Activated CD4-positive, alpha-beta T cell treated with anti-CD3 and anti-CD28 coated beads for 36 hours (primary cell): ENCODE measurements at places on chromosomes 7 and 10. TPM values are rescaled to one million over a fixed set of nuclear protein-coding genes. Genes with fewer than 3 reads are reported as not detected.

GRM3 gene
- not detected for total RNA-seq

KCNIP2 gene
- 2.8 TPM for total RNA-seq

PON1 gene
- not detected for total RNA-seq

GDI2 gene
- total RNA-seq = 290 TPM

FAM25C gene
- not detected for total RNA-seq

CTBP2 gene
- 0.21 TPM for total RNA-seq

KLF14 gene
- not detected for total RNA-seq

POLR2J gene
- total RNA-seq = 46.1 TPM

DNA sequence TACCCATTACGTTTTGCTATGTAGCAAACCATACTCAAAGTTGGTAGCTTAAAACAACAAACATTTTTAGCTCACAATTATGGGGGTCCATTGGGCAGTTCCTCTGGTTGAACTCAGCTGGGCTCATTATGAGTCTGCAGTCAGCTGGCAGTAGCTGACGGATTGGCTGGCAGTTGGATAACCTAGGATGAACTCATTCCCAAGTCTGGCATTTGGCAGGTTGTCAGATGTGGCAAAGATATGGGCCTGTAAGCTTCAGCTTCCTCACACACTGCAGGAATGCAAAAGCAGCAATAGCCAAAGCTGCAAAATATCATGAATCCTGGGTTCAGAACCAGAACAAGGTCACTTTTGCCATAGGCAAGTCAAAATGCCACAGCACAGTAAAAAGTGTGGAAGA, 412.2 kb upstream of the SORCS1 start:
- no peaks in the 10 kb centered on the region for H3K27me3 ChIP-seq
- H3K4me3 ChIP-seq = no peak overlapping the region
- no peak for DNase-seq
- no peak overlapping the region for H3K27ac ChIP-seq

DNA sequence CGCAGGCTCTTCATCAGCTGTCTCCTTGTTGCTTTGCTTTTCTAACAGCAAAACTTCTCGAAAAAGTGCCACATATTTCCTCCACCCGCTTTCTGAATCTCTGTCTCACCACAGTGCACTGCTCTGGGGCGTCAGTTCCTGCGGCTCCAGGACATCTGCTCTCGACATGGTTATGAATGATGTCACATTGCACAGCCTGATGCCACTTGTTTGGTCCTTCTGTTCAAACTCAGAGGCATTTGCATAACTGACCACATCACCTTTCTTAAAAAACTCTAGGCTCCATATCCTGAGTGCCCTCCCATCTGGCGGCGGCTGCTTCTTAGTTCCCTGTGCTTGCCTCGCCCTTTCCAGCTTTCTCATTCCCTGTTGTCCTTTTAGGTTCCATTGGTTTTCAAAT, 469.3 kb upstream of the COBL start:
- no peak for DNase-seq
- H3K4me3 ChIP-seq = no peak overlapping the region
- no peaks in the 10 kb centered on the region for H3K36me3 ChIP-seq
- no peak overlapping the region for H3K27ac ChIP-seq
- H3K4me1 ChIP-seq = no peaks in the 10 kb centered on the region
- no peaks in the 10 kb centered on the region for H3K27me3 ChIP-seq

DNA sequence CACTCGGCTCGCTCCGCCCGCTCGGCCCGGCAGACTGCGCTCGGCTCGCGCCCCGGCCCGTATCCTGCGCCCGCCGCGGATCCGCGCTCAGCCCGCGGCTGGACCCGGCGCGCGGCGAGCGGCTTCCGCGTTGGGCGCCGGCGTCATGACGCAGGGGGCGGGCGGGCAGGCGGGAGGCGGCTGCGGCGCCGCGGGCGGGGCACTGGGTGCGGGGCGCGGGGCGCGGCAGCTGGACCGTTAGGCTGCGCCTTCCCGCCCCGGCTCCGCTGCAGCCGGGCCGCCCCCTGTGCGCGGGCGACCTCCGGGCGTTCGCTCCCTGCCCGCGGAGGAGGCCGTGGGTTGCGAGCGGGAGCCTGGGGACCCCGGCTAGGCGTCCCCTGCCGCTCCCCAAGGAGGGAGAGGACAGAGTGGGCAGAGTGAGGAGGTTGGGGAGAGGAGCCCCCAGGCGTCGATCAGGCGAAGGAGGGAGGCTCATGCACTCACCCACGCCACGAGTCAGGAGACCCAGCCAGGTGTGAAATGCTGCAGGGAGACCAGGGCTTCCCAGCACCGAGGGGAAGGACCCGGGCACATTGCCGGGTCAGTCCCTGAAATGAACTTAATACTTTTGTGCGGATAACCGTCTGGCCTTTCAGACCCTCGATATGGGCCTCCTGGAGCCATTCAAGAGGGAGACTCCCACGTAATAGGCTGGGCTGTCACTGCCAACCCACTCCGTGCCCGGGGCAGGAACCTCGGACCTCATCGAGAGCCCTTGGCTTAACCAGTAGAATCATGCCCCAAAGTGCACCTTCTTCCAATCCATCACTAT, at the start of gene PIP4K2A:
Gene PIP4K2A (minus strand): TSS at position 100 of the 811 bp plus-strand sequence. CDS start 252 bp downstream, outside the sequence.
- H3K4me3 ChIP-seq = peak within 1 kb of the TSS; percentile 86
- H3K36me3 ChIP-seq = peaks cover 9% of the 10 kb centered on the region
- no peaks in the 10 kb centered on the region for H3K27me3 ChIP-seq
- H3K27ac ChIP-seq = peak within 1 kb of the TSS; percentile 88

- DNase-seq = no peak
- no peaks in the 10 kb centered on the region for H3K4me1 ChIP-seq
- no peak overlapping the region for H3K4me3 ChIP-seq
- no peaks in the 10 kb centered on the region for H3K36me3 ChIP-seq
- peaks cover 7% of the 10 kb centered on the region for H3K27me3 ChIP-seq
These were observed 12.1 kb downstream of the SLC16A12 start for GRCh38 chr10:89523274-89523673.

GRCh38 chr7:15407910-15408309, 153.9 kb downstream of the AGMO start:
- no peak overlapping the region for H3K4me3 ChIP-seq
- H3K36me3 ChIP-seq = no peaks in the 10 kb centered on the region
- H3K4me1 ChIP-seq = no peaks in the 10 kb centered on the region
- no peak overlapping the region for H3K27ac ChIP-seq

DNA sequence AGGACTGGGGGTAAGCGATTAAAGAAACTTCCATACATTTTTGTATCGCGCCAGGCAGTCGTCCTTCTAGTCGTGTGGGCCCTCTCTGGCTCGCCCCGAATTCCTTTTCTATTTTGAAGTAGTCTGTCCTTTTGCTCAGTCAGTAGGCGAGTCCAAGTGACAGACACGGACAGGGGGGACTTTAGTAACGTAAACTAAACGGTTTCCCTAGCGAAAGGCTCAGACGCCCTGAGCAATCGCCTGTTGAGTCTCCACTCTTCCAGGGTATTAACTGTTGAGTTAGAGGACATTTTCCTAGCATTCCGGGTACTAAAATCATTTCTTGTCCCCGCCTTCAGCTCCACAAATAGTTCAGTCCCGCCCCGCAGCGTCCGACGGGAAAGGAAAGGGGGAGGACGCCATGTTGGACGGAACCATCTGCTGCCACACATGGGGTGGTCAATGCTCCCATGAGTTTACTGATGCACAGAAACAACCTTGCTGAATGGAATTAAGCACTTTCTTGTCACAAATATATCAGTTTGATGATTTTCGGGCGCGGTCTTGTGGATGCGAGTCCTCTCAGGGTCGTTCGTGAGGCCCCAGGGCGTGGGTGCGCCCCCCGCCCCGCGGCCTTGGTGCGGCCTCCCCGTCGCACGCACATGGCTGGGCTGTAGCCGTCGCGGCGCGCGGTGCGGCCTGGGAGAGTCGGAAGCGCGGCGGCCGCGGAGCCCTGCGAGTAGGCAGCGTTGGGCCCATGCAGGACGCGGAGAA, at the start of gene EIF3B:
Gene EIF3B (plus strand): TSS at position 642 of the 753 bp plus-strand sequence. CDS start 95 bp downstream, at position 737.
- DNase-seq = peak; percentile 94
- peaks cover 31% of the 10 kb centered on the region for H3K36me3 ChIP-seq
- H3K4me1 ChIP-seq = peaks cover 37% of the 10 kb centered on the region
- peak within 1 kb of the TSS; percentile 99 for H3K27ac ChIP-seq
- H3K4me3 ChIP-seq = peak within 1 kb of the TSS; percentile 86
- H3K27me3 ChIP-seq = no peaks in the 10 kb centered on the region

GRCh38 chr10:133283931-133284330, 7.3 kb upstream of the ADAM8 start:
- H3K27me3 ChIP-seq = no peaks in the 10 kb centered on the region
- H3K27ac ChIP-seq = no peak overlapping the region
- DNase-seq = no peak
- peaks cover 4% of the 10 kb centered on the region for H3K4me1 ChIP-seq
- peaks cover 45% of the 10 kb centered on the region for H3K36me3 ChIP-seq

- peaks cover 2% of the 10 kb centered on the region for H3K27me3 ChIP-seq
- H3K4me1 ChIP-seq = peaks cover 47% of the 10 kb centered on the region
- peak overlapping the region; percentile 94 for H3K27ac ChIP-seq
- peak overlapping the region; percentile 87 for H3K4me3 ChIP-seq
These were observed 1.2 kb downstream of the PLEKHA1 start for GRCh38 chr10:122375679-122376160.

DNA sequence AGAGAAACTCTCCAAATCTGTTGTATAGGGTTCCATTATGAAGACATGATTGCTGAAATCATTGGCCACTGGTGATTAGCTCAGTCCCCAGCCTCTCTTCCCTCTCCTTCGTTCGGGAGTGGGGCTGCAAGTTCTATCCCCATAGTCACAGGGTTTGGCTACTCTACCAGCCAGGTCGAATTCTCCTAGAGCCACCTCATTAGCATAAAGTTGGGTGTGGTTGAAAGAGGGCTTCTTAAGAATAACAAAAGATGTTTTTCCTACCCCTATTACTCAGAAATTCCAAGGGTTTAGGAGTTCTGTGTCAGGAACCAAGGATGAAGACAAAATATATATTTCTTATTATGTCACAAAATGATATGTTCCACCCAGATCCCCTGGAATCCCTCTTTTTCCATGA, 166.2 kb upstream of the YAE1 start:
- no peaks in the 10 kb centered on the region for H3K4me1 ChIP-seq
- no peaks in the 10 kb centered on the region for H3K36me3 ChIP-seq
- no peak for DNase-seq
- no peak overlapping the region for H3K4me3 ChIP-seq
- no peak overlapping the region for H3K27ac ChIP-seq

- peaks cover 24% of the 10 kb centered on the region for H3K4me1 ChIP-seq
- H3K27ac ChIP-seq = no peak overlapping the region
- DNase-seq = no peak
- no peaks in the 10 kb centered on the region for H3K36me3 ChIP-seq
- no peaks in the 10 kb centered on the region for H3K27me3 ChIP-seq
- no peak overlapping the region for H3K4me3 ChIP-seq
These were observed 136.6 kb downstream of the PRKAG2 start for GRCh38 chr7:151740081-151740851.

GRCh38 chr7:121306565-121306964, 22.2 kb upstream of the WNT16 start:
- no peak for DNase-seq
- H3K4me1 ChIP-seq = peaks cover 10% of the 10 kb centered on the region
- peaks cover 20% of the 10 kb centered on the region for H3K27me3 ChIP-seq
- no peak overlapping the region for H3K4me3 ChIP-seq
- H3K36me3 ChIP-seq = no peaks in the 10 kb centered on the region
- no peak overlapping the region for H3K27ac ChIP-seq

- no peak overlapping the region for H3K4me3 ChIP-seq
- DNase-seq = no peak
- H3K36me3 ChIP-seq = no peaks in the 10 kb centered on the region
- H3K27ac ChIP-seq = no peak overlapping the region
- no peaks in the 10 kb centered on the region for H3K27me3 ChIP-seq
- peaks cover 8% of the 10 kb centered on the region for H3K4me1 ChIP-seq
These were observed 153.7 kb downstream of the KLF6 start for GRCh38 chr10:3631291-3631690.

DNA sequence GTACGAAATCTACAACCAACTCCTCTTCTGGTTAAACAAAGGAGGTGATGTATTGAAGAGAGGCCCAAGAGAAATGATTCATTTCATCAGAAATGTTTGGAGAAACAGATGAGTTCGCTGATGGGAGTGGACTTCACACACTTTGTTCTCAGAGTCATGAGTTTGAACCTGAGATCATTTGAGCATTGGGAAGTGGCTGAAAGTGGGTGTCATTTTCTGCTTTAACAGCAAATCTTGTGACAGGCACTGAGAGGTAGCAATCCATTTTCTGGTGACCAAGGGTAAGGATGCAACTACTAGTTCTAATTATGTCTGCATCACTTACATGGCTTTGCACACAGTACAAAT, 51.4 kb downstream of the RBM20 start:
- no peaks in the 10 kb centered on the region for H3K4me1 ChIP-seq
- no peak for DNase-seq
- H3K27ac ChIP-seq = no peak overlapping the region
- H3K4me3 ChIP-seq = no peak overlapping the region

- H3K36me3 ChIP-seq = peaks cover 31% of the 10 kb centered on the region
- H3K27me3 ChIP-seq = no peaks in the 10 kb centered on the region
- no peak overlapping the region for H3K4me3 ChIP-seq
- no peak overlapping the region for H3K27ac ChIP-seq
- peaks cover 18% of the 10 kb centered on the region for H3K4me1 ChIP-seq
These were observed 9.0 kb downstream of the FAM204A start for GRCh38 chr10:118332948-118333710.

DNA sequence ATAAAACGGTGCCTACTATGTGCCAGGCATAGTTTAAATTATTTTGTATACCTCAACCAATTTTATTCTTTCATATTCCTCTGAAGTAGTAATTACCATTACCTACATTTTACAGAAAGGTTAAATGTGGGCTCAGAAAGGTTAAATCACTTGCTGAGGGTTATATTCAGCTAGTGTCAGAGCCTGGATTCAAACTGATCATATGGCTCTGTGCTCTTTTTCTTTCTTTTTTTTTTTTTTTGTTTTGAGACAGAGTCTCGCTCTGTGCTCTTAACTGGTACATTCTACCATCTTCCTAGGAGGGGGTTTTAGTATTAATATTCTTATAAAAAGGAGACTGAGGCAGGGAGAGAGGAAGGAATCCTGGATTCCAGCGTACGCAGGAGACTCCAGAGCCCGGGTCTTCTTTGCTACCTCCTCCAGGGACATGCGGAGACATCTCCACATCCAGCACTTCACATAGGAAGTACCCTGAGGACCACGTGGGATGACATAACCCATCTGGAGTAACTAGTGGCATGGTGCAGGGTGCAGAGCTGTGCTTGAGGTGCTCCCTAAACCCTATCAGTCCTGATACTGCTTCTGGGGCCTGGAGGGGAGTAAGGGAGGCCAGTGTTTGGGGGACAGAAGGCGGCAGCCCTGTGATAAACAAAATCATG, 29.6 kb upstream of the ATXN7L1 start:
- H3K36me3 ChIP-seq = peaks cover 7% of the 10 kb centered on the region
- no peaks in the 10 kb centered on the region for H3K27me3 ChIP-seq
- DNase-seq = no peak
- H3K4me3 ChIP-seq = no peak overlapping the region

DNA sequence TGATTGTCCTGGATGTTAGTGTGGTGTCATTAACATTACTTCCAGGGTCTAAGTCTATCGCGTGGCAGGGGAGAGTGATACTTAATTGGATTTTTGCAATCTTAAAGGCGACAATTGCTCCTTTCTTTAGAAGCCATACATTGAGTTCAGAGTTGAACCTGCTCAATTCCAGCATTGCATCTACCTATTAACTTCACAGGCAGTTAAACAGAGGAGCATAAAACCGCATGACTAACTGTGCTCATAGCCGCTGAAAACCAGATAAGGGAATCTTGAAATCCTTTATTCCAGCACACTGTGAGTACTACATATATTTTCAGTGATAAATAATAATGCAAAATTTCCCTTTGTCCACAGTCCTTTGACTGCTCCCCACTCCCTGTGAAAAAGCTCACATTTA, 255.3 kb downstream of the STK31 start:
- H3K36me3 ChIP-seq = no peaks in the 10 kb centered on the region
- DNase-seq = no peak
- no peak overlapping the region for H3K27ac ChIP-seq
- peaks cover 3% of the 10 kb centered on the region for H3K4me1 ChIP-seq
- H3K4me3 ChIP-seq = no peak overlapping the region
- H3K27me3 ChIP-seq = no peaks in the 10 kb centered on the region
